ENCODE measurements at places on chromosomes 4 and X. TPM values are rescaled to one million over a fixed set of nuclear protein-coding genes. Genes with fewer than 3 reads are reported as not detected.

DNA sequence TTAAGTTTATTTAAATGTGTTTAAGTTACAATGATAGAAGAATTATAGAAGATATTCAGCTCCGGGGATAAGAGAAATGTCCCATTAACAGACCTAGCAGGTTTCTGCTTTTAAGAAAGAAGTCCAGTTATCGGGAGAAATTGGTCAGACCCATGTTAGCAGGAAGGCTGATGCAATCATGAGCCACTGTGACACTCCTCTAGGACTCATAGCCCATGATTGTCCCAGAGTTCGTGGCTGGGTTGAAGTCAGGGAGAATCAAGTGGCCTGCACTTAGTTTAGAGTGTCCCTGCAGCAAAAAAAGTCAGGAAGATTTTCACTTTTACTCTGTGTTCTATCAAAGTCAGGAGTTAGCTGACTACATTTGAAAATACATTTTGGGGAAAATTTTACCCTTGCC lies 72.0 kb downstream of the TMEM144 start:
- DNase-seq: peak; percentile 23

- DNase-seq: no peak
Measured at GRCh38 chr4:26751838-26752237, 108.8 kb upstream of the STIM2 start.

DNA sequence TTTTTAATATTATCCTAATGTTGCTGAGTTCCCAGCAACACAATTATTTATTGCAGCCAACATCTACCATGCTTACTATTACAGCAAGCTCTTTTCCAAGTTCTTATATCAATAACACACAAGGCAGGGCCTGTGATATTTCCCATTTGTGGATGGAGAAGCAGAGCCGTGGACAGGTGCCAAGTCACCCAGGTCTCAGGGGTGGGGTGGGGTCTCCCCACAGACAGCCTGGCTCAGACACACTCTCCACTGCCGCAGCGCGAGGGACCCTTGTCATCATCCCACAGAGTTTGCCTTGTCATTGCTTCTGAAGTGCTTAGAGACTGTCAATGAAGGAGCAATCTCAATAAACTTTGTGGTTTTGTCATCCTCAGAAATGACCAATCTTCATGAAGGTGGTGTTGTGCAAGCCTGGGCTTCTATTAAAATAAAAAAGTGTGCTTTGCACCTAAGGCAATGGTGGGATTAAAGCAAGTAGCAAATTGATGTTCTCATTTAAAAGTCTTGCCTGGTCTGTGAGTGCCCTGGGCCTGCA lies 76.1 kb downstream of the SORBS2 start:
- no peak for DNase-seq

DNA sequence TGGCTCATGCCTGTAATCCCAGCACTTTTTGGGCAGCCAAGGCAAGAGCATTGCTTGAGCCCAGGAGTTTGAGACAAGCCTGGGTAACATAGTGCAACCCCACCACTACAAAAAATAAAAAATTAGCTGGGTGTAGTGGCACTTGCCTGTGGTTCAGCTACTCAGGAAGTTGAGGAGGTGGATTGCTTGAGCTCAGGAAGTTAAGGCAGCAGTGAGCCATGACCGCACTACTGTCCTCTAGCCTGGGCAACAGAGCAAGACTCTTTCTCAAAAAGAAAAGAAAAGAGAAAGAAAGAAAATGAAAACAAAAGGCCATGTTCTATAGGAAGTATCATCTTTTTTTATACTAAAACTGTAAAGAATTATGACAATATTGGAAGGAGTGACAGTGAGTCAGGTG lies 38.5 kb downstream of the NEK1 start:
- no peak for DNase-seq

DNA sequence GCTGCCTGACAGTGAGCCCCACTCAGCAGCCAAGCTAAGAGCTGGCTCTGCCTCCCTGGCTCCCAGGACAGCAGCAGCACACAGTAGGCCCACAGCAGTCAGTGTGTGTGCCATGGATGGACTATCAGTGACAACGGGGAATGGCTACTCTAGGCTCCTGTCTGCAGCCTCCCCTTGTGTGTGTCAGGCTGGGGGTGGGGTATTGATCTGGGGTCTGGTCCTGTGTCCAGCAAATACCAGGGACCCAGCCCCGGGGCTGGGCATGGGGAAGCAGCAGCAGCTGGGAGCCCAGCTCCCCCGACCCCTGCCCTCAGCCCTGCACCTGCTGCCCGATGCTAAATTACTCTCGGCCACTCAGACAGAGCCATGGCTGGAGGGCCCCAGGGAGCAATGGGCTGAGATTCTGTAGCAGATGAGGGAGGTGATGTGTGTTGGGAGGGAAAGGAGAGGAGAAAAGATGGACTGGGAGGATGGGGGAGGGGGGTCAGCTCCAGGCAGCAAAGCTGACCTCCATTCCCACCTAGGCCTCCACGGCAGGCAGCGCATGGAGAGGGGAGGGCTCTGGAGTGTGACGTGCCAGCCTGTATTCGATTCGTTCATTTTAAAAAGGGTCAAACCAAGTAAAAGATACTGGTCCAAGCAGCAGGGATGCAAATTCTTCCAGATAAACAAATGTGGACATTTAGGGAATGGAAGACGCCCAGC lies 61.3 kb upstream of the CRMP1 start:
- DNase-seq: no peak

- DNase-seq: no peak
Measured at GRCh38 chr4:183332447-183332846, 10.2 kb upstream of the CLDN24 start.

DNA sequence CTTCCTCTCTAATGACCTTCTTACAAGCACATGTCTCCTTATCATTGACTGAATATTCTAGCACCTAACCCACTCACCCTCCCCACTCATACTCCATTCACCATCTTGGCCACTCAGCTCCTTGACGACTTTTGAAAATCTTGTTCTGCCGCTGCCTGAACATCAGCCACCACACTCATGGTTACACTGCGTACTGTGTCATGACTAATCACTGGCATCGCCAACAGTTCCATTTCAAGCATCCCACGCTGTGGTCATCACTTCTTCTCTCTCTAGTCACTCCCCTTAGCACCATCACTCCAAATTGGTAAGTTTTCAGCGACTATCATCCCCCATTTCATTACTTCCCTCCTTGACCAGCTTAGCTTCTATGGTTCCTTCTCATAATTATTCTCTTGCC lies 352.8 kb downstream of the MAPK10 start:
- no peak for DNase-seq

- DNase-seq: no peak
Measured at GRCh38 chr4:110154582-110154981, 43.8 kb downstream of the ELOVL6 start.

- no peak for DNase-seq
Measured at GRCh38 chr4:6689506-6689960, 4.1 kb upstream of the S100P start.

DNA sequence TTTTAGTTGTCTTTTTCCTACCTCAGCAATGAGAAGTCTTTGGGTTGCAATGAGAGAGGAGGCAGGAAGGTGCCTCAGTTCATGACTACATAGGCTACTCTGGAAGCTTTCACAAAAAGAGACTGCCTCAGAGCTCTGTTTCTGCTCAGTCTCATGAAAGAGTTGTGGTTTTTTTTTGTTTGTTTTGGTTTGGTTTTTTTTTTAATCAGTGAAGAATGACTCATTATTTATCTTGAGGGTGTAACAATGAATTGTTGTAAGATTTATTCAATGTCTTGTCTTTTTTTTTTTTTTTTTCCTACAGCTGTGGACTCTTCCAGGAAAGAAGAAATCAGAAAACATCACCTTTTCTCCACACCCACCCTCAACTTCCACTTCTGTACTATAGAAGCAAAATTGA lies 67.5 kb upstream of the CXCL13 start:
- DNase-seq: peak; percentile 98

DNA sequence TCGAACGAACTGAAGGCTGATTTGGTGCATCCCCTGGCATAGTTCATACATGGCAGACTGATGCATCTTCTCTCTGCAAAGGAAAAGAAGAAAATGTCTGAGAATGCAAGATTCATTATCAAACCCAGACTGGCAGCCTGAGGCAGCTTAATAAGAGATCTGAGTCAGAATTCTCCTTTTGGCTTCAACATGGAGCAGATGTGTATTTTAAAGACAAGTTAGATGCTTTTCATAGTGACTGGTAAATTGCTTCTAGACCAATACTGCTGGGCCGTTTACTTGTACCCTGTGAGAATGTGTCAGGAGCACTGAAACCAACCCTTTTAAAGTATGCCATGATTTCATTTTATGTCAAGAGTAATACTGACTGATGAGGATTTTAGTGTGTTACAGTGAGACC lies 322.0 kb downstream of the NR3C2 start:
- no peak for DNase-seq

DNA sequence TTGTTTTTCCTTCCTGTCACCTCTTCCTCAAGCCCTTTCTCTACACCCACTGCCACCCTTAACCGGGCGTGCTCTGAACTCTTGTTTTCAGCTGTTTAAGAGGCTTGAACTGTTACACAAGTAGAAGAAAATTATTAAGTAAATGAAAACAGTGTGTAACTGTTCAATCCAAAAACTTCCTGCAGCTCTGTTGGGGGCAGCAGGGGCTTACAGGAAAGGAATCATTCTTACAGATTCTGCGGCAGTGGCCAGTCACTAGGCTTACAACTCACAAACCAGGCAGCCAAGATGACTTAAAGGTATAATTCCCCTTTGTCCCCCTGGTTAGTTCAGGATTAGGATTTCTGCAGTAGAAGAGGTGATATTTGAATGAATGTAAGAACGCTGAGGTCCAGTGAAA lies 70.2 kb upstream of the ETNPPL start:
- no peak for DNase-seq

DNA sequence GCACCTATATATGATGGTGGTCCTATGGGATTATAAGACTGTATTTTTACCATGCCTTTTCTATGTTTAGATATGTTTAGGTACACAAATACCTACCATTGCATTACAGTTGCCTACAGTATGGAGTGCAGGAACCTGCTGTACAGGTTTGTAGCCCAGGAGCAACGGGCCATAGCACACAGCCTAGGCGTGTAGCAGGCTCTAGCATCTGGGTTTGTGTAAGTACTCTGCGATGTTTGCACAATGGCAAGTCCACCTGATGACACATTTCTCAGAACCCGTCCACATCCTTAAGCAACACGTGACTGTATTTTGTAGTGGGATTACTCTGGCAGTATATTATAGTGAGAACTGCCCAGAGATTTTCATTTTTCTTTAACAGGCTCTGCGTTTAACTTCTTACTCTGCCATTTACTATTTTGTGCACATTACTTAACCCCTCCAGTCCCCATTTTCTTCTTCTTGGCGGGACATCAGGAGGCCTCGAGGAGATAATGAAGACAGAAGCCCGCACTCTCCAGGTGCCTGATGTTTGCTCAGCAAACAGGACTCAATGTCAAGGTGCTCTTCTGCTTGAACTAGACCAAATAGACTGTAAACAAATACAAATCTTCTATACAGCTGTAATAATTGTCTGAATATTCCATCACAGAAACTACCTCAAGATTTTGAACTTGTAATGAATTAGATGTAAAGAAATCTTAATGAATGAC lies 102.0 kb upstream of the PDLIM3 start:
- peak; percentile 81 for DNase-seq

- no peak for DNase-seq
Measured at GRCh38 chrX:69143530-69143929, 21.7 kb downstream of the PJA1 start.

- DNase-seq: peak; percentile 81
Measured at GRCh38 chr4:123833171-123833643, 436.6 kb downstream of the SPRY1 start.

DNA sequence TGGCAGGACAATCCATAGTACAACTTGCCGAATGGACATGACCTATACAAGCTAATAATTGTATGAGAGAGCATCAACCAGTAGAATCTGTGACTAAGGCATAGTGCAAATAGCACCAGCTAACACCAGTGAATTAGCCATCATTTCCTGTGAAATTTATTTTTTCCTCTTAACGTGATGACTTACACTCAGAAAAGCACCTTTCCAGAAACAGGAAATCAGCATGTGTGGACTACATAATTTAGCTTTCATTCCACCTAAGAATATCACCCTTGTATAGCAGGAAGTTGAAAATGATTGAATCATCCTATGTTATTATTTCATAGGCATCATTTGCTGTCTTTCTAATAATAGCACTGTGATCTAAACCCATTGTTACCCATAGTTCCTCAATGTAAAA lies 1393.4 kb upstream of the PCDH7 start:
- peak; percentile 65 for DNase-seq

GRCh38 chr4:8897251-8898167 lies 25.9 kb upstream of the HMX1 start:
- DNase-seq: peak; percentile 60

- DNase-seq: peak; percentile 43
Measured at GRCh38 chr4:79576429-79576753, 168.4 kb upstream of the GK2 start.

DNA sequence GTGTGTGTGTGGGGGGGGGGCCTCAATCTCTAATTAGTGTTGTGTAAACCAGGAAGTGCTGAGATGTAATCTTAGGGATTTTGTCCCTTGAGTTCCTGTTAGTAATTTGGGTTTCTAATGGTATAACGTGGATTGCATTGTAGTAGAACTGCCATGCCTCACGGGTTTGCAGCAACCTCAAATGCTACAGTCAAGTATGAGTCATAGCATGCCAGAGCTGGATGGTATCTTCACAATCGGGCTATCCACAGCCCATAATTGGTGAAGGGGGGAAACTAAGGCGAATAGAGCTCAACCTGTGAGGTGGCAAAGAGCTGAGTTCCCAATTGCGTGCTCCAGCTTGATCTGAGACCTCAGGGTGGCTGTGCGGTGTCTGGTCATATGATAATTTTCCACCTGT lies 2.2 kb upstream of the FMR1NB start:
- DNase-seq: no peak

GRCh38 chr4:55311792-55312488 lies 34.1 kb upstream of the SRD5A3 start:
- no peak for DNase-seq

DNA sequence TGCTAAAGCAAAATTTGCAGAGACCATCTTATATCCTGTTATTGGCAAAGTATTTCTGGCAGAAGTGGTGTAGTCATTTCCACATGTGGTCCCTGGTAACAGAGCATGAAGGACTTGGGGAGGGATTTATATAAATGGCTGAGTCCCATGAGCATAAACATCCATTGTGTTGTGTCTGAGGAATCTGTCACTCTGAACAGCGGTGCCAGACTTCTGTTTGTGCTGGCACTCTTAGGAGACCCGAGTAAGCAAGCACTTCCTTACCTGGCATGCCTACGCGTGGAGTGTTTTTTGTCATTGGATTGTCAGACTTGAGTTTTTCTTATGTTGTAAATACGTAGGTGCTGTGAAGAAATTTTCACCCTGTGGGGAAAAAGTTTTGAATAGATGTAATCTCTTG lies 285.9 kb downstream of the ARHGAP10 start:
- no peak for DNase-seq

- DNase-seq: no peak
Measured at GRCh38 chr4:78254893-78255292, 197.8 kb downstream of the FRAS1 start.

SPANXA2 gene
- not detected for total RNA-seq

GAGE12J gene
- not detected for total RNA-seq

KIAA1210 gene
- not detected for total RNA-seq

CPLX1 gene
- total RNA-seq: not detected

SLC4A4 gene
- 0.13 TPM for total RNA-seq

UTP3 gene
- 15.0 TPM for total RNA-seq

HTR2C gene
- total RNA-seq: not detected

NAP1L2 gene
- total RNA-seq: 0.38 TPM

CXCL13 gene
- total RNA-seq: not detected

HTATSF1 gene
- 38.4 TPM for total RNA-seq

CLIC2 gene
- 0.13 TPM for total RNA-seq

CHRDL1 gene
- not detected for total RNA-seq

MAP3K15 gene
- total RNA-seq: under 0.01 TPM

PJA1 gene
- 52.6 TPM for total RNA-seq

MAGEC2 gene
- total RNA-seq: not detected

RENBP gene
- total RNA-seq: 10.3 TPM
